Stimulated activated naive B cell treated with anti-CD40 and anti-IgM and Interleukin-4, amounts not matched to agents 10 μg/mL and 1 μg/mL and 100 μg/mL, for 72 hours (primary cell): ENCODE measurements at places on chromosomes 4 and X.
A peak's percentile ranks its signal among the peaks of the same experiment; 100 is the strongest.

DNA sequence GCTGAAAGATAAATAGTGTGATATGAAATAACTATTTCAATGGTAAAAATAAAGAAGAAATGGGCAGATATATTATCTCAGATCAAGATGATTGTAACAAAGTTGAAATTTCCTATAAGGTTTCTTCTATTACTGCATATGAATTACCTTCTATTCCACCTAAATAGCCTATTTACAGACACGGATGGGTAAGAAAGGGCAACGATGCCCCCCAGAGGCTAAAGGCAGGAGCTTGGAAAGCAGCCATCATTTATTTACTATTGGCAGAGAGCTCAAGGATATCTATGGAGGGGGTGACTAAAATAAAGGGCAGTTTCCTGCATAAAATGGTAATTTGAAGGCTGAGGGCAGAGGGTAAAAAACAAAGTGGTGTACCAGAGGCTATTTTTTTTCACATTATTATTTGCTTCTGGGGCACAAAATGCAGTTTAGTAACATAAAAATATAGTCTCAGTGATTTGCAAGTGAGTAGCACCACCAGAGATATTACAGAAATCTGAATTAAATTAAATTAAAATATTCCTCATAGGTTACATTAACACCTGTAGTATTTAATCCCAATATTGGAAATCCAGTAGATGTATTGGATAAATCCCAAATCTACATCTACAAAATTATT is 123.1 kb downstream of the BTC start:
- peak; percentile 5 for DNase-seq

DNA sequence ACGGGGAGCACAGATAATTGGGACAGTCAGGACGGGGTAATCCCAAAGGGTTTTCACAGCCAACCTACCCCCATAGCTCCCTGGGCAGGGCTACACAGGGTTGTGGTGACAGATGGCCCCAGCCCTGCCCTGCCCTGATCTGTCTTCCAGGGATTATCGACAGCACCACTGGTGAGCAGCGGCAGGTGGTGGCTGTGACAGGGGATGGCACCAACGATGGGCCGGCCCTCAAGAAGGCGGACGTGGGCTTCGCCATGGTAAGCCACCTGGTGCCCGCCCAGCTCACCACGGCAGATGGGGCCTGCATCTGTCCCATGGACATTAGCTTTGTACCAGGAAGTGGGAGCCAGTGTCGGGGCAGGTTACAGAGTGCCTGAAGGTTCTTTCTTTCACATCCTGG is 39.3 kb downstream of the ATP2B3 start:
- DNase-seq: no peak

GRCh38 chrX:46376246-46376885 is 168.9 kb downstream of the ZNF674 start:
- no peak for DNase-seq

DNA sequence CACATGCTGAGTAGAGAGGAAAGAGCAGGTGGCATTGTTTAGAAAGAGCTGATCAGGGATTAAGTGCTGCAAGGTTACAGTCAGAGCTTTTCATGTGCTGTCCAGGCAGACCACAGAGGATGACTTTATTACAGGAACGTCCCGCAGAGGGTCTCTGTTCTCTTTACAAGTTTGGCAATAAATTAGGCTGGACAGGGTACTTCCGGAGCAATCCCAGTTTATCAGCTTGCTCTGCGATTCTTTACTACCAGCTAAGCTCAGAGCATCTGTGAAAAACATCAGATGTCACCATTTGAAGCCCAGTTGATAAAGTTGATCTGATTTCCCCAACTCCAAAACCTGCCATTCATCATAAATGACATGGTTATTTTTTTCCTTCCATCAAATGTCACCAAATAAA is 633.1 kb downstream of the NLGN4X start:
- no peak for DNase-seq

DNA sequence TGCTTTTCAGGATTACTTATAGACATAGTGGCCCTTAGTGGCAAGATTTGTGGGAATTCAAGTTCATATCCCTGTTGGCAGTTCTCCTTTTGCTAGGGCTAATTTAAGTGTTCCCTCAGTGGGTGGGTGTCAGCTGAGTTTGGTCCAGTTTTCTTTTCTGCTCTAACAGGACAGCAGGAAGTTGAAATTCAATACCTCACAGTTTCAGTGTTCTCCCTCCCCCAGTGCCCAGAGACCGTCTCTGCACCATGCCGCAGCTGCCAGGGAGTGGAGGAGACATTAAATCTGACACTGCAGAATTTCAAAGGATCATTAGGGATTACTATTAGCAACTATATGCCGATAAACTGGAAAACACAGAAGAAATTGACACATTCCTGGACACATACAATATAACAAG is 50.7 kb downstream of the UBE2NL start:
- no peak for DNase-seq

DNA sequence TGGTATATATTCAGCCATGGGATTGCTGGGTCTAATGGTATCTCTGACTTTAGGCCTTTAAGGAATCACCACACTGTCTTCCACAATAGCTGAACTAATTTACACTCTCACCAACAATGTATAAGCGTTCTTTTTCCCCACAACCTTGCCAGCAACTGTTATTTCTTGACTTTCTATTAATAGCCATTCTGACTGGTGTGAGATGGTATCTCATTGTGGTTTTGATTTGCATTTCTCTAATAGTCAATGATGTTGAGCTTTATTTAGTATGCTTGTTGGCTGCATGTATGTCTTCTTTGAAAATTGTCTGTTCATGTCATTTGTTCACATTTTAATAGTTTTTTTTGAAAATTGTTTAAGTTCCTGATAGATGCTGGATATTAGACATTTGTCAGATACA is 235.2 kb downstream of the HEPH start:
- no peak for DNase-seq

- DNase-seq: no peak
Measured at GRCh38 chr4:139419388-139419914, 34.5 kb upstream of the RAB33B start.

DNA sequence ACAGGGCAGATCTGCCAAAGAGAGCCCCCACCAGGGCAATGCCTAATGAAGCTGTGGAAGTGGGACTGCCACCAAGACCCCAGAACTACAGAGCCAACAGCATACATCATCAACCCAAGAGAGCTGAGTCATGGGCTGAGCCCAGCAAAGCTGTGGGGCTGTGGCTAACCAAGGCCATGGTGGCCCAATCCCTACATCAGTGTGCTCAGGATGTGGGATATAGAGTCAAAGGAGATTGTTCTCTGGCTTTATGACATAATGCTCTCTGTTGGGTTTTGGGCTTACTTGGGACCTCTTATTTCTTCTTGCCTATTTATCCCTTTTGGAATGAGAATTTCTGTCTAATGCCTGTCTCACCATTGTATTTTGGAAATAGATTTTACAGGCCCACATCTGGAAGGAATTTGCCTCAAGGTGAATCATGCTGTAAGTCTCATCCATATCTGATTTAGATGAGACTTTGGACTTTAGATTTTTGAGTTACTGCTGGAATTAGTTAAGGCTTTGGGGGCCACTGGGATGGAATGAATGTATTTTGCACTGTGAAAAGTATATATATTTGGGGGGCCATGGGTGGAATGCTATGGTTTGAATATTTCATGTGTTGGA is 5.4 kb upstream of the PRDM5 start:
- no peak for DNase-seq

GRCh38 chr4:127846061-127846460 is 34.6 kb upstream of the PLK4 start:
- DNase-seq: no peak

- no peak for DNase-seq
Measured at GRCh38 chr4:100147684-100148083, 42.6 kb downstream of the DDIT4L start.

- no peak for DNase-seq
Measured at GRCh38 chr4:120130786-120131185, 64.1 kb upstream of the MAD2L1 start.

DNA sequence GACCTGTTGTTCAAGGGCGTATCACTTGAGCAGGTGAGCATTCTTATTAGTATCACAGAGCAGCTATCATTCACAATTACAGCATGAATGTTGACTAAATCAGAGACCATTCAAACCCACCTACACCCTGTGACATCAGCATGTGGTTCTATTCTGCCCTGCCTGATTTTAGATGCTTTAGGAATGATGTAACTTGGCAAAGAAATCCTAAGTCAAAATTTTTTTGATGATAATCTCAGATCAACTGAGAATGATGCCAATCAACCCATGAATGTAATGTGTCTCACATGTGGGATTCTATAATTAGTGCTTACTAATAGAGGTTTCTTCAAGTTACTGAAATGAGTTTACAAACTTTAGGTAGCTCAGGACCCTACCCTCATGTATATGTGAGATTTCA is 13.4 kb upstream of the CHIC2 start:
- no peak for DNase-seq

DNA sequence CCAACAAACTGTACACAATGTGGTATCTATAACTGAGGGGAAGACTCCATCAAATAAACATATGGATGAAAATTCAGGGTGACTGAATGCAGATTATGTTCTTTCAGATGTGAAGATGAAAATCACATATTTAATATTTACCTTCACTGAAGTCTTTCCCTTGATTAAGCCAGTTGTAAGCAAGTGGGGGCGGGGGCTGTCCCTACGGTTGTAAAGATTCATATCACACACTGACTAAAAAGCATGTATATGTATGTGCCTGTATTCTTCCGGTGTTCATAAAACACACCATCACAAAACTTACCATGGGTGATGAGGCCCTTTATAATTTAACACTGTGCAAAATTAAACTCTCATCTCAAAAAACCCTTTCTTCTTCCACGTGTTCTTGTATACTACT is 1.3 kb downstream of the TAB3 start:
- DNase-seq: no peak

DNA sequence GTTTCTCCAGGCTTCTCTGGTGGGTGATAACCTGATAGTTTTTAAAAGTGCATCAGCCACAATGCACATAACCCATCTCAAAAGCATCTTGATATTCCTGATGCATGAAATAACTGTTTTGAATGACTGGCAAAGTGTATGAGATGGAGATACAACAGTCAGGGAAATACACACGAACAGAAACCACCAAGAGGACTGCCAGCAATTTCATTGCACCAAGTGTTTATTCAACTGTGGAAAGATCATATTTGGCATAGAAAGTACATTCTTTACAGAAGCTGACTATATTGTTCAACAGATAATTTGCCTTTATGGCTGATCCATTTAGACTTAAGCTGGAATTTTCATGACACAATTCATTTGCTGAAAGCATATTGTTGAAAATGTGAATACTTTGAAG is 139.5 kb downstream of the SLIT2 start:
- no peak for DNase-seq

DNA sequence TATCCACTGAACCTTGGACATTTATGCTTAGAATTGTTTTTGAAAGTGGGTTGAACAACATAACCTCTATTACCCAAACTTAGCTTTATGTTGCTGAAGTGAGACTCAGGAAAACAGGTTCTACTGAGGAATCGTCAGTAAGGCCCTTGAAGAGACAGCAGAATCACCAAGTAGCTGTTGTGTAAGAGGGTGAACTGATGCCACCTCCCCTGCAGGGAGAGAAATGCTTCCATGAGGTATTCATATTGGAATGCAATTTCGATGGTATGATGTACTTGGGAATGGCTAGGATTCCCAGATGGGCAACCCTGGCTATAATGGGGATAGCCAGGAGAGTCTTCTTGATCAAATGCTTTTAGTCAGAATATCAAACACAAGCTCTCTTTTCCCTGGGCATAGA is 4.1 kb upstream of the SCRG1 start:
- no peak for DNase-seq

DNA sequence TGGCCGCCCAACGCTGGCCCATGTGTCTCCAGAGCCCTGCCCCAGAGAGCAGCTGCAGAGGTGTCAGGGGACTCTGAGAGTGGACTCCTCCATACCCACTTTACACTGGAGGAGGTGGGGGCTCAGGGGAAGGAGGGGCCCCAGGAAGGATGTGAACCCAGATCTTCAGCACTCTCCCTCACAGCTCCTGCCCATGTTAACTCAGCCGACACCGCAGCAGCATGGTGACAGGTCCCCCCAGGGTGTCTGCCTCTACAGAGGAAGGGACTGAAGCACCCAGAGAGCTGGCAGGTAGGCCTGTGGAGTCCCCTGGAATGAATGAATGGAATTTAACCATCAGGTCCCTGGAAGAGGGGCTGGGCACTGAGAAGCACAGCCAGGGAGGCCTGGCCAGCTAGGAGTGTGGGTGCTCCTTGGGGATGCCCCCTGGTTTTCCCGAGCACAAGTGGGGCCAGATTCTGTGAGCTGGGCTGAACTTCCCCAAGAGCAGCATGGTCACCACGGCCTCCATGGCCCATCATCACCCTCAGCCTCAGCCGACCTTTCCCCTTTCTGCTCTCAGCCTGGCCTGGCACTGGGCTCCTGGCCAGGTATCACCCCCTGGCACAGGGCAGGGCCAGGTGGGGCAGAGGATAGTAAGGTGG is 21.9 kb downstream of the SH3BP2 start:
- DNase-seq: no peak

DNA sequence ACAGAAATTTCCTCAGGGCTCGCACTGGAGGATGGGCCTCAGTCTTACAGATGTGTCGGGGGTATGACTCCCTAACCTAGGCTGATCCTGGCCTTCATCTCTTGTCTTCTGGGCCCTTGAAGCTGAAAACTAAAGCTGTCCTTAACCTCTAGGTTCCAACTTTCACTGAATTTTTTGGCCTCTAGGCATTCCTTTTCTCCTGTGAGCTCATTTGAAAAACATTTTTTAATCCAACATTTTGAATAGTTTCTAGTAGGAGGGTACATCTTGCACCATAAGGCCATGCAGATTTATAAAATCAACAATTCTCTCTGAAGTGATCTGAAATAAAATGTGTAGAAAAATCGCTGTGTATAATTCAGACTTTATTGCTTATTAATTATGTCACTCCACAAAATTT is 19.7 kb downstream of the RWDD4 start:
- no peak for DNase-seq

DNA sequence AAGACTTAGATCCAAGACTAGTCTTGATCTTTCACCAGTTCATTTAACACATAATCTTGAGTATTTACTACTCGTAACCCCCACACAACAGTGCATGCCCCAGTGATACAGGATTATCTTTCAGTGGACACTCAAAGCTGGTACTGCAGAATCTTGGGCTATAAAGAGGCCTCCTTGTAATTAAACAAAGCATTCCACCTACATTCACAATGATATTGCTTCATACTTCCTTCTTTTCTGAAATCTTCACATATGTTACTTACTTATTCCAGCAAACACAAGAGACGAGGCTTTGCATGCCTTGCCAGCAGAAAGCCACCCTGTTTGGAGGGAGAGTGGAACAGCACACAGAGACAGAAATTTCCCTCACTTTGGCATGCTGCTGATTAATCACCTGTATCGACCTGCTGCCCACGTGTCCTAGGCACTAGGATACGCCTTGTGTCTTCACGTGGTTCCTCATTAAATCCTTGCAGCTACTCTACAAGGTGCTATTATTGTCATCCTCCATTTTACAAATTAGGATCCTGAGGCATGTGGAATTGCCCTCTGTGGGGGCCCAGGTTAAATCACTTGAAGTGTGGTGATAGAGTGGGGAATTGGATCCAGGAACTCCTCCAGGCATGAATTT is 77.3 kb downstream of the FAM184B start:
- no peak for DNase-seq

- DNase-seq: no peak
Measured at GRCh38 chrX:66635360-66635759, 3.5 kb downstream of the EDA2R start.
